Osteoblast (primary cell): ENCODE measurements at places on chromosomes 6 and 20.
A peak's percentile ranks its signal among the peaks of the same experiment; 100 is the strongest.

DNA sequence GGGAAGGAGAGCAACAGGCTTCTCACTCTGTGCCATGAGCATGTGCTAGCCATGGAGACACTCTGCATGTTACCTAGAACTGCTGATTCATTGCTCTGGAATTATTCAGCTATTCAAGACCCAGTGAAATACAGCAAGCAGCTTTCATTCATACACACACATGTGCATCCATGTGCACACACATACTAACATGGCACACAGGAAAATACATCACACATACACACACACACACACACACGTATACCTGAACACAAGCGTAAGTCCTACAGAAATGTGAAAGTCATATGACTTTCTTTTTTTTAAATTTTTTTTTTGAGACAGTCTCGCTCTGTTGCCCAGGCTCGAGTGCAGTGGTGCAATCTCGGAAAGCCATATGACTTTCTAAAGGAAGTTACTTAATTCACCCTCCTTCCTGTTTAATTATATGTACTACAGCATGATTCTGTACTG lies 108.2 kb upstream of the NFATC2 start:
- no peak for DNase-seq

DNA sequence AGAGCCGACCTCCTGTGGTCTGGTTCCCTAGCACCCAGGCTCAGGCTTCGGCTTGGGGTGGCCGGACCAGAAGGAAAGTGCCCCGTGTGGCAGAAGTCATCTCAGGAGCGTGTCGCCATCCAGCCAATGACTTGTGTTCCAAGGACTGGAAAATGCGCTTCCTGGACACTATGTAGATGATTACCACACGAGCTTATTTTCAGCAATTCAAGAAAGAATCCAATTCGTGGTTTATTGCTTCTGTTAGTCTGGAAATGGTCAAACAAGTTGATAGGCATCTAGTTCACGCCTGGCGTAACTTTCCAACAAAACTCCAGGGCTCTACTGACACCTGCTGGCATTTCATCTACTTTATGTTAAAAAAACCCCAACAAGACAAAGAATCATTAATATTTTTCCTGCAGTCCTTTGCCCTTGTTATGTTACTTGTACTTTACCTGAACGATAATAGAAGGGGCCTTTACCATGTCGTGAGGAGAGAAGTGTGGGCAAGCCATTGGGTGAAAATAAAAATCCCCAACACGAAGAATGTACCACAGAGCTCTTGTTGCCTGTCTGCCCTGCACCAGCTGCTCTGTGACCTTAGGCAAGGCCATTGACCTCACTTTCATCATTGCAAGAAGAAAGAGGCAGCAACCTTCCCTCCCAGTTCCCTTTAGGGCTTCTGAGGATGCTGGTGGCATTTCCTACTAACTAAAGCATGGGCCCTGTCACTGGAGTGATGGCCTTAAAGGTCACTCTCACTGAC lies 154.7 kb upstream of the LAMP5 start:
- peak; percentile 74 for DNase-seq

DNA sequence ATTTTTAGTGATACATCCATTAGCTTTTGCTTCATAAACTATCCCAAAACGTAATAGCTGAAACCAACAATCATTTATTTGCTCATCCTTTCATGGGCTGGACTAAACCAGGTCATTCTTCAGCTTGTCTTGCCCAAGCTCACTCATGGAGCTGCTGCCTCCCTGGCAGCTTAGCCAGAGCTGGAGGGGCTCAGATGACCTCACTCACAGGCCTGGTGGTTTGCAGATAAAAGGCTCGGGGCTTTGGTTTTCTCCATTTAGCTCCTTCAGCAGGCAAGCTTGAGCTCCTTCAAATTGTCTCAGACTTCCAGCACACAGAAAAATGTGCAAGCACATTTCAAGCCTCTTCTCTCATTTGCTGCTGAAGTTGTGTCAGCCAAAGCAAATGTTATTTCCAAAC lies 139.1 kb downstream of the BTBD3 start:
- no peak for DNase-seq

GRCh38 chr6:138004430-138005287 lies 102.6 kb downstream of the PERP start:
- peak; percentile 65 for DNase-seq

DNA sequence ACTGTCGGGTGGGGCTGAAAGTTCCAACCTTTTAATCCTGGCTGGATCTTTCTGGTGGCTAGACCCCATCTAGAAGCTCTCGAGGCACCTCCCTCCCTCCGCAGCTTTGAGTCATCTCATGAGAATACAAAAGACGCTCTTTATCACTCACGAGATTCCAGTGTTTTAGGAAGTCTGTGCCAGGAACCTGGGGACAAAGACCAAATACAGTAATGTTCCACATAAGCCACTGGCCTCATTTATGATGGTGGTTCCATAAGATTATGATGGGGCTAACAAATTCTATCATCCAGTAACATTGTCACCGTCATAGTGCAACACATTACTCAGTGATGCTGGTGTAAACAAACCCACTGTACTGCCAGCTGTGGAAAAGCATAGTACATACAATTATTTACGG lies 48.7 kb downstream of the NCOA7 start:
- no peak for DNase-seq

DNA sequence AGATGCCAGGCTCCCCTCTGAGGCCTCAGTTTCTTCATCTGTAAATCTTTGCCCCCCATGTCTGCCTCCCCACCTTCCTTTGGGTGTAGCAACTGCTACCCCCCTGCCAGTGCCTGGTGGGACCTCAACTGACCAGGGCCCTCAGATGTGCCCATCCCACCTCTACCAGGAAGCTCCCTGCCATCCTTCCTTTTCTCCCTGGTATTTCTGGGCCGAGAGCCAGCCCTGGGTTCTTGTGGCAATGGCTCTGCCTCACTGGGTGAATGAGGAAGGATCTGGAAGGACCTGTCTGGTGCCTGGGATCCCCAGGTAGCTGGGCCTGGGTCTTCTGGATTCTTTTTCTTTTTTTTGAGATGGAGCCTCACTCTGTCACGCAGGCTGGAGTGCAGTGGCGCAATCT lies 141.1 kb upstream of the RNF24 start:
- DNase-seq: peak; percentile 23

DNA sequence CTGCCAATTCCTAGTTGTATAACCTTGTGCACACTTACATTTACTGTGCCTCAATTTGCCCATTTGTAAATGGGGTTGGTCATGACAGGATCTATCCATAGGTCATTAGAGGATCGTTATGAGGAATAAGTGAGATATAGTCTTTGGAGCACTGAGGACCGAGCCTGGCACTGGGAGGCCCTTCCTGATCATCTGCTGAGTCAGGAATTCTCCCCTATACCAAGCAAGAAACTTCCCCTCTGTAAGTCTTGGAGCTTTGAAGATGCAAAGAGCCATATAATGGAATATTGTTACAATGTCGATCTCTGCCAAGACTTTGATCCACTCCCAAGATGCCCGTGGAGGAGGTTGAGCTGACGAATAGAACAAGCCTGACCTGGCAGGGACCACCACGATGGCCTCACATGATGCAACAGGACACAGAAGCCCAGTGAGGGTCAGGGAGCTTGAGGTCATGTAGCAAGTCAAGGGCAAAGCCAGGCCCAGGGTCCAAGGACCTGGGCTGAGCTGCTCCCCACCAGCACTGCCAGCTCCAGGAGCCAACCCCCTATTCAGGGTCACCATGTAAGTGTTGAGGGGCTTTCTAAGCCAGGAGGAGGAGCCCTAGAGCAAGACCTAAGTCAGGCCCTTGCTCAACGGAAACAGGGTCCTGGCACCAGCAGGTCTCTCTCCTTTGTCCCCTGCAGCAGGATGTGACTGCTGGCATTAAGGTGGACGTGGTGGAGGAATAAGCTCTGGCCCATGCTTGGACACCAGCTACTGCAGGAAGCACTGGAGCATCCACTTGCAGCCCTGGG lies 16.7 kb downstream of the PDRG1 start:
- no peak for DNase-seq

DNA sequence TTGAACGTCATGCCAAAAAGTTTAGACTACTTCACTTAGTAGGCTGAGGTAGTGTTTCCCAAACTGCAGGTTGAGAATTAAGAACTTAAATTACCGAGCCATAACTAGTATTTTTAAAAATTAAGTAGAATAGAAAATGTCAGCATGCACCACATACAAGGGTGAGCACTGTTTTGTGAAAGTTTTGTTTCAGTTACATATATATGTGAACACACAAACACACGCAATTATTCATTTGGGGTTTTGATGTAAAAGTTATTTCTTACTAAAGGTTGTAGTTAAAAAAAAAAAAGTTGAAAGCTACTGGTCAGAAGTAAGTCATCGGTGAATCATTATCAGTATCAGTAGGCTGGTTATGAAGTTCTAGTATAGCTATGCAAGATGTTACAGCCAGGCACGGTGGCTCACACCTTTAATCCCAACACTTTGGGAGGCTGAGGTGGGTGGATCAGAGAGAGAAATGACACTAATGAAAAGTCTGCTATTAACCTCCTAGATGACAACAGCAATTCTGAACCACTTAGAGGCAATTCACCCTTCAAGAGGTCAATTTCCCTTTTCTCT lies 24.1 kb downstream of the FASTKD5 start:
- peak; percentile 4 for DNase-seq

- DNase-seq: peak; percentile 79
These were observed 21.2 kb downstream of the C6orf132 start for GRCh38 chr6:42120895-42121865.

- no peak for DNase-seq
These were observed 100.3 kb downstream of the PLCB1 start for GRCh38 chr20:8232332-8232731.

GRCh38 chr20:25676164-25676809 lies 20.4 kb downstream of the ZNF337 start:
- DNase-seq: no peak

GRCh38 chr6:26576929-26577719 lies 19.6 kb upstream of the ABT1 start:
- DNase-seq: peak; percentile 52

GRCh38 chr6:168180548-168181011 lies 101.6 kb upstream of the FRMD1 start:
- no peak for DNase-seq

- DNase-seq: no peak
These were observed 160.3 kb upstream of the CDYL start for GRCh38 chr6:4615891-4616290.

DNA sequence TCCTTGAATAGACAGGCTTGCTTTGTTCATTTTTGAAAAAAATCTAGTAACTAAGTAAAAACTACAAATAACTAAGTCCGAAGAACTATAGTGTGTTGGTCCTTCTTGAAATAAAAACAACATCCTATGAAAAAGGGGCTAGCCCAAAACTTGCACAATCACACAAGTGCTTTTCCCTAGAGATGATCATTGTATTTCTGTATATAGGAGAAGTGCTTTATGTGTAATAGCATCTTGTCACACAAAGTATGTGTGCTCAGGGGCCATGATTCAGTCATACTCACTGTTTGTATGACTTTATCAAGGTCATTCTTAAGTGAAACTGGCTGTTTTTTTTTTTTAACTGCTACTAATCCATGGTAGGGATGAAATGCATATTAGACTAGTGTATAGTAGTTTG lies 179.8 kb downstream of the DTNBP1 start:
- DNase-seq: no peak
